Thymus (tissue), 14 donors: ENCODE measurements at places on chromosomes 7 and 10.
A peak's percentile ranks its signal among the peaks of the same experiment; 100 is the strongest.

GRCh38 chr10:79189181-79189580, 120.4 kb downstream of the ZMIZ1 start:
- H3K4me1 ChIP-seq: no peaks in the 10 kb centered on the region
- H3K4me3 ChIP-seq: no peak overlapping the region
- no peak overlapping the region for H3K27ac ChIP-seq
- peaks cover 15% of the 10 kb centered on the region for H3K36me3 ChIP-seq

- H3K27ac ChIP-seq: no peak overlapping the region
- H3K27me3 ChIP-seq: no peaks in the 10 kb centered on the region
- no peaks in the 10 kb centered on the region for H3K4me1 ChIP-seq
- H3K36me3 ChIP-seq: no peaks in the 10 kb centered on the region
- H3K4me3 ChIP-seq: no peak overlapping the region
These were observed 70.4 kb downstream of the PYROXD2 start for GRCh38 chr10:98344589-98345038.

- no peaks in the 10 kb centered on the region for H3K27me3 ChIP-seq
- H3K27ac ChIP-seq: no peak overlapping the region
- DNase-seq: no peak
- no peaks in the 10 kb centered on the region for H3K36me3 ChIP-seq
- H3K4me1 ChIP-seq: no peaks in the 10 kb centered on the region
- H3K4me3 ChIP-seq: no peak overlapping the region
These were observed 89.1 kb downstream of the CUX1 start for GRCh38 chr7:101906291-101907240.

GRCh38 chr10:43160046-43160920, 22.0 kb downstream of the CSGALNACT2 start:
- peaks cover 12% of the 10 kb centered on the region for H3K4me1 ChIP-seq
- H3K27me3 ChIP-seq: no peaks in the 10 kb centered on the region
- no peak overlapping the region for H3K27ac ChIP-seq
- no peak for DNase-seq
- no peak overlapping the region for H3K4me3 ChIP-seq

DNA sequence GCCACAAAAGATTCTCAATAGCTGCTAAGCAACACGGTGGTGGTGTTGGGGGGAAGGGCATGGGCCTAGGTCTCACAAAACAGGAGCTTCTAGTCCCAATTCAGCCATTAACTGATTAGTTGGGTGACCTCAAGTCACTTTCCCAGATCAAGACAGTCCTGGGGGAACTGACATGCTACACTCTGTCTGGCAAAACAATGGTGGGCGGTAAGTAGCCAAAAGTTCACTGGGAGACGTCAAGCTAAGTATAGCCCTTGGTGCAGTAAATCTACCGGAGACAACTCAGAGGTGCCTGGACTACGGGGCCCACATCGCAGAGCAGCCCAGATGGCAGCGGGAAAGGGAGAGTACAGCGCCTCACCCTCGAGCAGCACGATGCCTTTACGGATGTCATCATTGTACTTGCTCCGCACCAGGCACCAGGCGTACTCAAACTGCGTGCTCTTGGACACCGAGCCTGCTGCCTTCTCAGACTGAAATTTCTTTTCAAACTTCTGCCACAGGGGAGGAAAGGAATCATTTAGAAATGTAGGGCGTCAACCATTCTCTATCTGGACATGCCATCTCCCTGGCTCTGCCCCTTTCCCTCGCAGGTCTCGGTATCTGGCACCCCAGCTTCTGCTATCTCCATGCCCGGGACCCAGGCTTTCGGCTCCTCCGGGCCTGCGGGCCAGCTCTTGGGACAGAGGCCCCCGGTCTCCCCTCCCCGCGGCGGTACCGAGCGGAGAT, 1.1 kb downstream of the FIS1 start:
- H3K36me3 ChIP-seq: peaks cover 22% of the 10 kb centered on the region
- peak overlapping the region; percentile 86 for H3K4me3 ChIP-seq
- H3K27me3 ChIP-seq: no peaks in the 10 kb centered on the region
- peak overlapping the region; percentile 58 for H3K27ac ChIP-seq
- H3K4me1 ChIP-seq: peaks cover 33% of the 10 kb centered on the region

DNA sequence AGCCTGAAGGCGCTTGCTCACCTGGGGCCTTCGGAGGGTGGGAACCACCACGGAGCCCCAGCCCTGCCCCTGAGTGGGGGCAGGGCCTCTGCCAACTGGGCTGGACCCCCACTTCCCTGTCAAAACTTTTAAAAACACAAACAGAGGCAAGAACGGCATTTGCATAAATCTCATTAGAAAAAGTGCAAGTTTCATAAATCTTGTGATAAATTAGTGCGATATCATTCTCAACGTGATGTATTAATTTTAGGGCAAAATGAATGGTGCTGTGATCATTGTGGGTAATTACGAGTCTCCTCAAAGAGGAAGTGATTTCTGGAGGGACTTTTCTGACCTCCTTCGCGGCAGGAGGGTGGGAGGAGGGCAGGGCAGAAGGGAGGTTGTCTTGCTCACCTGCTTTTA, 98.3 kb downstream of the CDH23 start:
- H3K4me1 ChIP-seq: no peaks in the 10 kb centered on the region
- H3K27ac ChIP-seq: no peak overlapping the region
- DNase-seq: no peak
- H3K4me3 ChIP-seq: no peak overlapping the region
- no peaks in the 10 kb centered on the region for H3K36me3 ChIP-seq

- no peaks in the 10 kb centered on the region for H3K36me3 ChIP-seq
- no peaks in the 10 kb centered on the region for H3K4me1 ChIP-seq
- H3K27ac ChIP-seq: peak overlapping the region; percentile 53
These were observed 17.4 kb downstream of the CYP3A4 start for GRCh38 chr7:99766484-99767099.

DNA sequence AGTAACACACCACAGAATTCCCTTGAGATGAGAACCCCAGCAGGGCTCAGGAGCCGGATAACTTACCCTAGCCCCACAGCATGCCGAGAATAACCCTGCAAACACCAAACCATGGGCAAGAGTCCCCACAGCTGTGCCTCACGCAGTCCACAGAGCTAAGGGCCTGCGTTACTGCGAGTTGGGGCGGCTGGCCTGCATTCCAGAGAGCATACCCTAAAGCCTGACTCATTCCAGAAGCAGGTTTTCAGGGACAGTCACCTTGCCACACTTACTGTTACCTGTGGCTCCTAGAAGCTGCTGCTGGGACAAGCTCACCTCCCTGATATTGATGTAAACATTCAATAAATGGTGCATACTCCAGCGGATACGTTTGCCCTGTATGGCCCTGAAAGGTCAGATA, 18.6 kb downstream of the FGFR2 start:
- DNase-seq: no peak
- H3K4me1 ChIP-seq: no peaks in the 10 kb centered on the region
- H3K4me3 ChIP-seq: no peak overlapping the region
- no peaks in the 10 kb centered on the region for H3K36me3 ChIP-seq
